ENCODE measurements at places on chromosomes 16 and 17. TPM values are rescaled to one million over a fixed set of nuclear protein-coding genes. Genes with fewer than 3 reads are reported as not detected.

Gene DNAAF8
- total RNA-seq = 1.4 TPM

Gene IL21R
- 1.2 TPM for total RNA-seq

Gene EVI2B
- 4.3 TPM for total RNA-seq

Gene TNP2
- not detected for total RNA-seq

Gene MAP3K14
- 12.2 TPM for total RNA-seq

Gene NPB
- not detected for total RNA-seq

- DNase-seq = no peak
Observed at GRCh38 chr17:47952171-47953021, 5.3 kb downstream of the PRR15L start.

GRCh38 chr17:6233856-6234255 is 163.7 kb downstream of the WSCD1 start:
- DNase-seq = no peak

GRCh38 chr16:83959656-83960434 is 6.8 kb downstream of the OSGIN1 start:
- DNase-seq = no peak

GRCh38 chr17:82677353-82677925 is 21.1 kb downstream of the RAB40B start:
- peak; percentile 47 for DNase-seq

GRCh38 chr16:83994087-83994486 is 26.0 kb downstream of the NECAB2 start:
- no peak for DNase-seq

DNA sequence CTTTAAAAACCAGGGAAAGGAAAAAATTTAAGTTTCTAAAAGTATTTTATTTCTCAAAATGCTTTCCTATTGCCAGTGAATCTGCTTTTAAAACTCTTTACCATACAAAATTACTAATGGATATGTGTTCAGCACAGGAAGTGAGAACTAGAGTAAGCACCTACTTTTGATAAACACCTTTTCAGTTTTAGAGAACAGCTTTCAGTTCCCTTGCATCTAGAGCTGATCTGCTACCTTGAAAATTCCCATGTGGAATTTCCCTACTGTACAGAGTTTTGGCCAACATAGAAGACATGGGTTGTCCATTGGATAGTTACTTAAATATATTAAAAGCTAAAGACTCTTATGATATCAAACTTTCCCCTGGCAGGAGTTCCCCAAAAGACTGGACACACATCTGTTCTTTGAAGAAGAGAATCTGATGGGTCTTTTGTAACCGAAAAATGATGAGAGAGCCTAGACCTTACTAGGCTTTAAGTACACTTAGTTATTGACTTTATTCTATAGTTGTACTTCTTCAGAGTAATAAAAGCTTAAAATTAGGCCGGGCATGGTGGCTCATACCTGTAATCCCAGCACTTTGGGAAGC is 112.1 kb upstream of the CNTNAP4 start:
- DNase-seq = no peak

- no peak for DNase-seq
Observed at GRCh38 chr16:89366561-89367537, 123.5 kb downstream of the ANKRD11 start.

DNA sequence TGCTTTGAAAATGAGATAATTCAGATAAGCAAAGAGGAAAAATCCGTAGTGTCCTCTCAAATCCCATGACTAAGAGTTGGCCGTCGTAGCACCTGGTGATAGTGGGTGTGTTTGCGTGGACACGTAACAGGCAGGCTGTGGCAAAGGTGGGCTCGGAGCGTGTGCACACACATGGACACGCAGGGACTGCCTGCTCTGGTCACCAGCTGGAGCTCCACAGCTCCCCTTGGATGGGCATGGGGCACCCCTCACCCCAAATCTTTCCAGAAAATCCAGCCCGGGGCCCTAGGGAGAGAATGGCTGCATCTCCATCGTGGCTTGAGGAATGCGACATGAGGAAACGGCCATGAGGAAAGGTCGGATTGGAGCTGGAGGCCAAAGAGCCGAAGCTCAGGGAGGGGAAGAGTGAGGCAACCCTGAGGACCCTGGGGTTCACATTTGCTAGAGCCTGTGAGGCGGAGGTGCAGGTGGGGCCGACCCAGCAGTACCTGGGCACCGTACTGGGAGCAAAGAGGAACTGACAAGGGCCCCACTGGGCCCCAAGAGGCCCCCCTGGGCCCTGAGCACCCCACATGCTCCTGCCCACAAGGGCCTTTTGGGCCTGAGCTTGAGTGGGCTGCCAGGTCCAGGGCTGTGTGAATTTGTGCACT is 51.6 kb downstream of the DNAH17 start:
- DNase-seq = no peak

GRCh38 chr16:67598527-67598926 is 36.2 kb downstream of the CTCF start:
- DNase-seq = no peak

- DNase-seq = peak; percentile 32
Observed at GRCh38 chr16:31357324-31358109, 2.5 kb downstream of the ITGAX start.

DNA sequence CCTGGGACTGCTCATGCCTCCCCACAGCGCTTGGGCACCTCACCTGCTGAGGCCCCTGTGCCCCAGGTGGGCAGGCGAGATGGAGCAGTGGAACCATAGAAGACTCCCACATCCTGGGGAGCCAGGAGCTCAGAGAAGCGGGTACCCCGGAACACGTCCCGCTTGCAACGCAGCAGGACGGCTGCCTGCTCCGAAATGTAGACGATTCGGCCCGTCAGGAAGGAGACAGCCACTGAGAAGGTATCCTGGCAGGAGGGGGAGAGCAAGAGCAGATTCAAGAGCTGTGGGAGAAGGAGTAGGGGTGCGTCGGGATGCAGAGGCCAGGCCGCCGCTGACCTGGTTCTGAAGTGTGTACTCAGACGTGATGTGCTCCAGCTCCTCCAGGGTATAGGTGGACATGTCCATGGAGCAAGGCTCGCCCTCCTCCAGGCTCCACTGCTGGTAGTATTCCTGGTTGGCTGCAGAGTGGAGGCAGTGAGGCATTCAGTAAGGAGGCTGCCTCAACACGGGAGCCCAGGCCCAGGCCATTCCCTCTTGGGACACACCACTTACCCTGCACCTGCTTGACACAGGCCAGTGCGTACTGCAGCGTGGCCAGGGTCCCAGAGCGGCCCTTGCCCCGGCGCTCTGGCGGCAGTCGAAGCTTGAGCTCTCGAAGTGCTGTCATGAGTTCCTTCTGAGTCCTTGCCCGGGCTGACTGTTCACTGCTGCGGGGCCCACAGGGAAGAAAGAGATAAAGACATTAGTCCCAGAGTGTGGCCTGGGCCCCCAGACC is 2.6 kb downstream of the PER1 start:
- DNase-seq = no peak

GRCh38 chr16:83619381-83620150 is 188.2 kb upstream of the HSBP1 start:
- DNase-seq = no peak

DNA sequence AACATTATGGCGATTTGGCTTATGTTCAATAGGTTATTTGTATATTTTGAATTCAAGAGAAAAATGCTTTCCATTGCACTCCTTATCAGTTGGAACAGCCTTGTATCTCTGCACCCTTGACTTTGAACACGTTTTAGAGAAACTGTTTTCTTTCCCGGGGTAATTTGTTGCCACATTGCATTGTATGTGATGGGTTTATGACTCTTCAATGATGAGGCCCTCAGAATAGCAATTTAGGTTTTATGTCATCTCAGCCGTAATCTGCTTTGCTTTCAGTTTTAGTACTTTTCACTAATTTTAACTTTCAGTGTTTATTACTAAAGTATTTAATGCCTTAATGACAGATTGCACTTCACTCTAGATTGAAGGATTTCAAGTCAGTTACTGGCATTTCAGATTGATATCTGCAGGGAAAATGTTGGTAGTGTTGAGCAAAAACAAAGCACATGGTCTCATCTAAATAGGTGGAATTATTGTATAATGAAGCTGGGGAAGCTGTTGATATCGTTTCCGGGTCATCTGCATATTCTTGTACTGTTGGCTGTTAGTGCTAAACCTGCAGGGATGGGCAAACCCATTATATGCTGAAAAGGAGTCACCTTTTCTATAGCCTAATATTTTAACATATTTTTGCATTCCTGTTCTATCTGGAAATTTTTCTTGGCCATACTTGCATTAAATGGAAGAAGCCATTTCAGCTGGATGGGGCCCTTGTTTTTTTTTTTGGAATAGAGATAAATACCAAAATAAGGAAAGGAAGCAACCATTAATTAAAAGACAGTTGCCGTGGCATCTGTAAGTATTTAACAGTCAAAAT is 2.0 kb downstream of the LUC7L3 start:
- no peak for DNase-seq

DNA sequence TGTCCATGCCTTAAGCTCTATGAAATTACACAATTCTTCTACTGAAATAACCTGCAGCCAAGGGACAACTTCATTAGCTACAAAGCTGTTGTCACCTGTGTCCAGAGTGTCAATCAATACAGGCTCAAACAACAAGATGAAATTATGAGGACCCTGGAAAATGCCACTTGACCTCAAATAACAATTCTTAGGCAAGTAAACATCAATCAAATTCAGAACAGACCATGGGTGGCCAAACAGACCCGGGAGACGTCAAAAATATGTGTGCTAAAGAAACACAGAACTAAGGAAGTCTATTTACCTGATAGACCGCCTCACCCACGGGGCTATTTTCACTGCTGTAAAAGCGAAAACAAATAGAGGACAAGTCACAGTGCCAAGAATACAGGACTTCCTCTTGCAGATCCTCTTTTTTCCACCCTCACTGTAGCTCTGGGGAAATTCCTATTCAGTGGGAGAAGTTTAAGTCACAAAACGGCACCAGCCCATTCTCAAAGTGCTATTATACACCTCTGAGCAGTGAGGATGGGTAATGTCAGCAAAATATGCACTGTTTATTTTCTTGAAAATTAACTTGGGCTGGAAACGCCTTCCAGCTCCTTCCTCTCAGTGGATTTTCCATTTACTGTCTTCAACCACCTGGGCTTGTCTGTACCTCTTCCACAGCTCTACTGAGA is 2.7 kb downstream of the LITAF start:
- no peak for DNase-seq

DNA sequence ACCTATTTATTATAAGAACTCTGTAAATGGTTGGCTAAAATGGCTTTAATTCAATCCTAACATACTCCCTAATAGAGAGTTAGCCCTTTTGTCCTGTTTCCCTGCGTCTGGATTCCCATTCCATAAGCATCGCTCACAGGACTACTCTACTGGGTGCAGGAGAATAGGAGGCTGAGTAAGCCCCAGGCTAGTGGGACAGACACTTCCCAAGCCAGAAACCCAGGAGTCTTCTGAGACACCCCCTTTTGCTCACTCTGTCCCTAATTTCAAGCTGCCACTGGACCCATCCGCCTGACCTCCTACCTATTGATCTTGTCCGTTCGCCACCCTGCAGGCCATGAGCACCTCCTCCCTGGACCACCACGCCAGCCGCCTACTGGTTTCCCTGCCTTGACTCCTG is 16.7 kb upstream of the TOB1 start:
- DNase-seq = no peak

DNA sequence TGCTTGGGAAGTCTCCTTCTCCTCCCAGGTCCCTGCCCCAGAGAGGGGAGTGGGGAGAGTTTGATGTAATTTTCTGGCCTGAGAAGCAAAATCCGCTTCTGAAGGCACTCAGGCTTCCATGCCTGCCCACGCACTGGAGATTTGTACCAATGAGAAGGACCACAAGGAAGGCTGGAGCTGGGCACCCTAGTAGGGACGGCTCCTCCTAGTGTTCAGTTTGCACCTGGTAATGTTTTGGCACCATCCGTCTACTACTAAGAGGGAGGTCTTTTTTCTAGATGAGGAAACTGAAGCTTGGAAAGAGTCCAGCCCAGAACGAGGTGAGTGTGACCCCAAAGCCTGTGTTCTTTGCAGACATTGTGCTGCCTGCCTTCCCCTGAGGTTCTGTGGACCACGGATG is 83.6 kb upstream of the NLRP1 start:
- no peak for DNase-seq

DNA sequence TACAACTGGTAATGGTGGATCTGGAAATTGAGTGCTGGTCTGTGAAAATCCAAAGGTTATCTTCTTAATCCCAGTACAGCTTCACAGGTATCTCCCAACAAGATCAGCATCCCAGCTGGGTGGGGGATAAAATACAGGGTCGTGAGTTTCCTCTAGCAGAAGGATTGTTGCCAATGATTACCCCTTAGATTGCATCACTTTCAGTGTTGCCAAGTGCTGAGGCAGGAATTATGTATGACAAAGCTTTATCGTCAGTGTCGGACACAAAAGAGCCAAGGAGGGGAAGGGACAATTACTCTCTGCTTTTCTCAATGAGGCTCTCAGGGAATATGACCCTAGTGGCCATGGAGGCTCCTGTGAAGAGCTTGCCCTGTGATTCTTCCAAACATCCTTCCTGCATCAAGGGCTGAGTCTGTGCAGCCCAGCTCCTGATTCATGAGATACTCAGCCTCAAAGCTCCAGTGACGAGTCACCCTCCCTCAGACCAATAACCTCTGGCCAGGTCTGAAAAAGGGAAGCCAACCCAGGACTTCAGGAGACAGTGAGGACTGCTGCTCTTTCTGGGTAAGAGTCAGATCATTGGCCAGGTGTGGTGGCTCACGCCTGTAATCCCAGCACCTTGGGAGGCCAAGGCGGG is 15.0 kb downstream of the OR1F1 start:
- DNase-seq = no peak

GRCh38 chr16:84507011-84507982 is 2.8 kb upstream of the MEAK7 start:
- DNase-seq = no peak

DNA sequence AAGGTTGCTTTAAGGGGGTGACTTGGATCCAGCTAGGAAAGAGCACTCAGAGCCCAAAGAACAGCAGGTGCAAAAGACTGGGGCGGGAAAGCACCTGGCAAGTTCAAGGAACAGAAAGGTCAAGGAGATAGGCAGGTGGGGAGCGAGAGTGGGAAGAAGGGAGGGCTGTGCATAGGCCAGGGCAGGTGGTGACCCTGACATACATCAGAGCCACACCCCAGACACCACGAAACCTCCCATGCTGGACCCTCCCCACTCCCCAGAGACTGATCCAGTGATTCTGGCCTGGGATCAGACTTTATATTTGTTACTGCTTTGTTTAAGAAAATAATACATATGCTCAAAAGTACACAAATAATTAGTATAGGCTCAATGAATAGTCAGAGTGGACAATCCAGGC is 48.5 kb upstream of the RBFOX3 start:
- no peak for DNase-seq

DNA sequence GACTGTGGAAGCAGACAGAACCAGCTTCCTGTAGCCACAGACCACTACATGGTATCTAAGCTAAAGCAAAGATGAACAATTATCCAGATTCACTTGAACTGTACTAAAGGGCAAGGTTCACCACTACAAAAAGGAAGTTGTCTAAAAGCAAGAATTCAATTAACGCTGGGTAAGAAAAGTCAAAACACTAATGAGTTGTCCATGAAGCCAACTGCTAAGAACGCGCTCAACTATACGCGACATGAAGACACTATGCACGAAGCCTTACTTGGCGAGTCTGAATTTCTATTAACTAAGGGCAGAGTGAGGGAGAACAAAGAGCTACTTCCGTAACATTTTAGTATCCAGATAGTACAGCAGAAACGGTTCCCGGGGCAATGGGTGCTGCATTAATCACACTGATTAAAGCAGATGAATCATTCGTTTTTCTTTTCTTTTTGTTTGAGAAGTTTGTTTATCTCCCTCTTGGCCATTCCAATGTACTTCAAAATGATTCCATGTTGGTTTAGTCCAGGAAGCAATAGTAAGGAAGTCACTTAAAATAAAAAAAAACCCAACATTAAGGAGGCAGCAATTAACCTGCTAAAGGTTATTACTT is 2.8 kb upstream of the RPS15A start:
- no peak for DNase-seq

GRCh38 chr16:87956365-87957231 is 5.4 kb downstream of the BANP start:
- DNase-seq = no peak

GRCh38 chr16:79297296-79297695 is 303.2 kb downstream of the MAF start:
- no peak for DNase-seq
